ENCODE measurements at places on chromosomes 4 and X.
A peak's percentile ranks its signal among the peaks of the same experiment; 100 is the strongest.

DNA sequence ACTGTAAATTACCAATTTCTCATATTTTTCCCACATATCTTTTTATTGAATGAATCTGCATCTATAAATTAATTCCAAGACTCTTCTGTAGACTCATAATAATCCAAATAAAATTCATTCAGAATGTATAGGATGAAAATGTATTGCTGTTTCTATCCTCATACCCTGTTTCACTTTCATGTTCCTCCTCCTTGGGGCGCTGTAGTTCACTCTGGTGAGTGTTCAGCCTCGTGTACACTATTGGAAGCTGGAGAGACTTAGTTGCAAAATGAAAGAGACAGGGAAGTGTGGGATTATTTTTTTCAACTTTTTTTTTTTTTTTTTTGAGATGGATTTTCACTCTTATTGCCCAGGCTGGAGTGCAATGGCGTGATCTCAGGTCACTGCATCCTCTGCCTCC, 296.1 kb downstream of the TLL1 start:
- DNase-seq = no peak

DNA sequence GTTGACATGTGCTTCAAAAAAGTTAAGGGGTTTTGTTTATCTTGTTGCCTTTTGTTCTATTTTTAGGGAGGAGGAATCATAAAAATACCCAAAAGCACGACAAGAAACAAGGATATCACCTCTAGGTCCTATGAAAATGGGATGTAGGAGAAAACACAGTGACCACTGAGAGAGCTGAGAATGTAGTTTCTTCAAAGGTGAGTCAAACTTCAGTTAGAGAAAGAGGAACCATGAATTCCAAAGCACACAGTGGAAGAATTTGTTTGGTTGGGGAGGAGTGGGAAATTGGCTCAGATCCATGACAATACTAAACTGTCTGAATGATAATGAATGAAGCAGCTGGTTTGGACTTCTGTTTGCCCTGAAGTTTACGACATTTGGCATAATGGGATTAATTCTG, 19.1 kb upstream of the FRYL start:
- DNase-seq = no peak

DNA sequence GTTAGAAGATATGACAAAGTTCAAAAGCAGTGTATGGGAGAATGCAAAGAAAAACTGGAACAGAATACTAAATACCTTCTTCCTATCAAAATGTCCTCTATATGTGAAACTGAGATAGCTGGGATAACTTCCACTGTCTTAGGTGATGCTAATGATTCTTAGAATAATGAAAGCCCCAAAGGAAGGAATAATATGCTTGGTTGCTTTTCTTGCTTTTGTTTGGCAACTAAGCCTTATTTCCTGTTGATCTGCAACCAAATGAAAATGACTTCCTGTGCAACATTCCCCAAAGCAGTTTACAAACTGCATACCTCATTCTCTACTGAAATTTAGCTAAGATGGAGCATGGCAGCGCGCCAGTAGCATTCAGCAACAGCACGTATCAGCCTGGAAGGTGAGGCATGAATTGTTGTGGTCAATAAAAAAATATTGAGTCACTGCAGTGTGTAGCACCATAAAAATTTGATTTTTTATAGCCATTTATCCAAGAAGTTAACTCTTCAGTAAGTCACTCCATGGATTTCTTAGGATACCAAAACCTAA, 18.7 kb downstream of the NDNF start:
- no peak for DNase-seq

DNA sequence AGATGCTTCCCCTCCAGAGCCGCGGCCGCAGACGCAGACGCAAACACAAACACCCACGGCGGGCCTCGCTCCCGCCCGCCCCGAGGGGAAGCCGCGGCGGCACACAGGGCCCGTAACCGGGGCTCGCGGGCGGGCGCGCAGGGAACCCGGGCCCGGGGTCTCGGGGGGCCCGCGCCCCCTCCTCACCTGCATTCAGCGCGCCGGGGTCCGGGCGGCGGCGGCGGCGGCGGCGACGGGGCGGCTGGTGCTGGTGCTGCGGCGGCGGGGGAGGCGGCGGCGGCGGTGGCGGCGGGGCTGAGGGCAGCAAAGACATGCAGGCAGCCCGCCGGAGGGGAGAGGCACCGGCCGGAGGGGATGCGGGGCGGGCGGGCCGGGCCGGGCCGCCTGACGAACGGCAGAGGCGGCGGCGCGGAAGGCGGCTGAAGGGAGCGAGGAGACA, 255 bp upstream of the CNOT6L start:
- peak; percentile 88 for DNase-seq

DNA sequence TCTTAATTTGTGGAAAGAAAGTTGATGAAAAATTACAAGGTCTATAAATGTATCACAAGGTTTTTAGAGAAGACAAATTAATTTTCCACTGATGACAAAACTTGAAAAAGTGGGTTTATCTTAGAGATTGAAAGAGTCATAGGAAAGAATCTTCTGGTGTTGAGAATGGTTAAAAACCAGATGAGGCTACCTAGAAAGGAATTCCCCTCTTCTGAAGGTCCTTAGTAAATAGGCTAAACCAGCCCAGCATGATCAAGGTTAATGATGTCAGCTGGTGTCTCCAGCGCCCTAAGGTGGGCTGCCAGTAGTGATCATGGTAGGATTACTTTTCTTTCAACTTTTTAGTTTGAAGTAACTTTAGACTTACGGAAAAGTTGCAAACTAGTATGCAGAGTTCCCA, 71.8 kb upstream of the PGRMC2 start:
- no peak for DNase-seq

- no peak for DNase-seq
These were observed 2192.6 kb upstream of the AGA start for GRCh38 chr4:179634862-179635261.

DNA sequence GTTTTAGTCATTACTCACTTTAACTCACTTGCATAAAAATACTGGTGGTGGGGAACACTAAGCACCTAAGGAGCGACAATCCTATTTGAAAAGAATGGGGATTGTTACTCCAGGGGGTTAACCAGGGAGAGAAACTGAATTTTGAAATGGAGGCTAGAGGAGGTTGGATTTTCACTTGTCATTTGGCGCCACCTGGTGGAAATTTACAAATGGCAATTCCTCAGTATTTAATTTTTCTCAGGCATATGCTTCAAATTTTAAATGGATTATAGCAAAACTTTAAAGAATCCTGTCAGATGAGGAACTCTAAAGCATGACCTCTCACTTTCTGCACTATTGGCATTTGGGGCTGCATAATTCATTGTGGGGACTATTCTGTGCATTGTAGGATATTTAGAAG, 2.7 kb upstream of the GEMIN8 start:
- DNase-seq = peak; percentile 76

DNA sequence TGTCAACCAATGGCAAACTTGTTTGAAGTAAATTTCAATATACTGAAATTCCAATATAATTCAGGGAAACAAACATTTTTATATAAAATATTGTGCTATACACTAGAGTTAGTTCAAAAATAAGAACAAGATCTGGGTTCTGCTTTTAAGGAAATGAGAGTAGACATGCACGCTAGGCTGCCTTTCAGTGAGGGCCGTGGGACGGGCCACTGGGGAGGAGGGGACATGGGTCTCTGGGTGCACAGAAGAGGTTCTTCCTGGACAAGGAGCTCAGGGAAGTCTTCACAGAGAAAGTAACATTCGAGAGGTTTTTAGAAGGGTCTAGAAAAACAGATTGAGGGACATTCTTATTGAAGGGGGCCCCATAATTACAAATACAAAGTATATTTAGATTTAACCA, 64.4 kb downstream of the SHROOM3 start:
- no peak for DNase-seq

DNA sequence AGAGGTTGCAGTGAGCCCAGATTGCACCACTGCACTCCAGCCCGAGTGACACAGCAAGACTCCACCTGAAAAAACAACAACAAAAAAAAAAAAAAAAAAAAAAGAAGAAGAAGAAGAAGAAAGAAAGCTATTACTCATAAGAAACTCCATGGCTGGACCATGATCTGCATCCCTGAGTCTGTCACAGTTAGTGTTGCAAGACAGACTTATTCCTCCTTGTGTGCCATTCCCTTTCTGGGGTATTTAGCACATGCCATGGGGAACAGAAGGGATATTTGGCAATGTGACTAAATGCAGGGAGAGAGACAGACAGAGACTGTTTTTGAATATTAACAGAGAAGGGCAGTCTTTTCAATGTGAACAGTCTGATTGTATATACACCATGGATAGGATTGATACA, 16.7 kb upstream of the PDS5A start:
- no peak for DNase-seq

DNA sequence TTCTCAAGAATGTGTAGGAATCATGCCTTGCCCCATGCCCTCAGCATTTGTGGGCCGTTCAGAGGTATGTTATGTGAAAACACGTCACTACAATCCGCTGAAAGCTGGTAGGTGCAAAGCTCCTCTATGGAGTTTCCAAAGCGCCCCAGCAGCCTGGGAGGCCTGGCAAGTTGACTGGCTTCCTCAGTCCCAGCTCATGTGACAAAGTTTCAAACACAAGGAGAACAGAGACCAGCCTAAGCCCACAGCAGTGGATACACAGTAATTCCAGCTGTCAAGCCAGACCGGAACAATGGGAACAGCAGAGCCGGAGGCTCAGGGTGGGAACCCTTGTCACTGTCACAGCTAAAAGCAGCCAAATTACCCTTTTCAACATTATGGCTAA, 33.5 kb downstream of the NAT8L start:
- no peak for DNase-seq

DNA sequence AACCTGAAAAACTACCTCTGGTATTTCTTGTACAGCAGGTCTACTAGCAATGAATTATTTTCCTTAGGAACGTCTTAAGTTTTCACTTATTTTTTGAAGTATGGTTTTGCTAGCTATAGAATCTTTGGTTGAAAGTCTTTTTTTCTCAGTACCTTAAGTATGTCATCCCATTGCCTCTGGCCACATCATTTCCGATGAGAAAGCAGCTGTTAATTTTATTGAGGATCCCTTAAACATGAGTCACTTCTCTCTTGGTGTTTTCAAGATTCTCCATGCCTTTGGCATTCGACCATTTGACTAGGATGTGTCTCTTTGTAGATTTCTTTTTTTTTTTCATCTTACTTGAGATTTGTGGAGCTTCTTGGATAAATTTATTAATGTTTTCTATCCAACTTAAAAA, 803.8 kb upstream of the AMOT start:
- no peak for DNase-seq

GRCh38 chr4:9969526-9970398, 51.5 kb downstream of the SLC2A9 start:
- no peak for DNase-seq

- DNase-seq = no peak
These were observed 108.2 kb upstream of the ADRA2C start for GRCh38 chr4:3657902-3658529.

- no peak for DNase-seq
These were observed 4.7 kb upstream of the ATP1B4 start for GRCh38 chrX:120357186-120357585.

DNA sequence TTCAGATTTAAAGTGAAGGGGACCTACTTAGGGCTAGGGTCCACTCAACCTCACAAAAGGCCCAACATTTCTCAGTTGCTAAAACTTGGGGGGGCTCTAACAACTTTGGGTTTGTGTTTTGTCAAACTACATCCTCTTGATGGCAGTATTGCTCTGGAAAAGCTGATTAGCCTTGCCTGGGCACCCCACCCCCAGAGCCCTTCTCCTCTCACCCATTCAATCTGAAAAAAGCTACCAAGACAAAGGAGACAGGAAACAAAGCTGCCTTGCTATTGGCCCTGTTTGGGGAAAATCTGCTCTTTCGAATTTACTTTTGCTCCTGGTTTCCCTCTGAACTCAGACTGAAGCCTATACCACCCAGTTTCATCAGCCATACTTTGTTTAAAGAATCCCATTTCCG, 195.2 kb upstream of the STK26 start:
- DNase-seq = no peak

DNA sequence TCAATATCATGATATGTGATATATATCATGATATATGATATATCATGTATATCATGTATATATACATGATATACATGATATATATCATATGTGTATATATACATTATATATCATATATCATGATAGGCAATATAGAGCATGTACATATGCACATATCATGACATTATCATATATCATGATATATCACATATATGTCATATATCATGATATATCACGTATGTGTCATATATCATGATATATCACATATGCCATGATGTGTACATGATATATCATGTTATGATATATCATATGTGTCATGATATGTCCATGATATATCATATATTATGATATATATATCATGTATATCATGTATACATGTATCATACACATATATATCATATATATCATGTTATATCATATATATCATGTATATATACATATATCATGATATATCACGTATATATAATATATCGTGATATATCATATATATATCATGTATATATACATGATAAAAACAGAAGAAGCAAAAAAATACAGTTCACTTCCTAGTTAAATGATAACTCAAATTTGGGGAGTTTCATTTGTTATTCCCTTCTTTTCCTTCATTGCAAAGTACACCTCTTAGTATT, 670.1 kb upstream of the EPHA5 start:
- DNase-seq = no peak

DNA sequence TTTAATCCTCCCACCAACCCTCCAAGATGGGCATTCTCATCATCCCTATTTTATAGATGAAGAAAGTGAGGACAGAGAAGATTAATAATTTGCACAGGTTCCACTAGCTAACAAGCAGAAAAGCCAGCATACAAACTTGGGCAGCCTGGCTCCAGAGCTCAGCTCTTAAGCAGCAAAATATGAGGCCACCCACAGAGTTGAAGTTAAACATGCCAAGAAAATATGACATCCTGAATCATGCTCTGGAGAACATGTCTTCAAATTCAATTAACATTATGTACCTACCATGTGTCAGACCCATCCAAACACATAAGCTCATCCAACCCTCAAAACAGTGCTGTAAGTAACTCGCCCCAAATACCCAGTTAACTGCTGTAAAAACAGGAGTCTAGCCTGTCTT, 33.9 kb downstream of the USP46 start:
- DNase-seq = no peak

GRCh38 chrX:150421816-150422215, 58.7 kb downstream of the MAMLD1 start:
- DNase-seq = no peak

DNA sequence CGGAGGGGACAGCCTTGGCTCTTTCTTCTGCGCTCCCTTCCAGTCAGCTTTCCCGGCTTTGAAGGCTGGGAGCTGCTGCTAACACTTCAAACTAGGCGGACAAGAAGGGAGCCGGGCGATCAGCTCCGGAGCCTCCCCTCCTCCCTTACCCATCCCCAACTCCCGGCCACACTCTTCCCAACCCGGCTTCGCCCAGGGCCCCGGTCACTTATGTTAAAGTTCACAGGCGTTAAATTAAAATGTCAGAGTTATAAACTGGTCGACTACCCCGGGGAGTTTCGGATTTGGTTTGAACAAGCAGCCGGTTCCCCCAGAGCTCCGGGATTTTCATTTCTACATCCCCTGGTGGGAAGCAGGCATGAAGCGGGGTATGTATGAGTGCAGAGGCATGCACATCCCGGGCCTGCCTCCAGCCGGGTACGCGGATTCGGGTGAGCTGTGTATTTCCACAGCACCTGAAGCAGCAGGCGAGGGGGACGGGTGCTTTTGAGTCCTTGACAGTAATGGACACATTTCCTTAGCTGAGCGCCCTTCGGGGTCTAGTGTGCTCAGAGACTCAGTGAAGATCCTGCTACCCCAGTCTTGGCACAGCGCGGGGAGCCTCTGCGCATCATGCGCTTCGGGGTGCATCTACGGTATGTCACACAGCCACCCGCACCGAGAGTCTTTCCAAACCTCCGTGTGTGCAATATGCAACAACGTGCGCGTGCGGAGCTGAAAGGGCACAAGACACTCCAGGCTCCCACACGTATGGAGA, 880 bp downstream of the UNC5C start:
- no peak for DNase-seq
